Fibroblast of upper back skin (primary cell): ENCODE measurements at places on chromosomes 3 and 15.

DNA sequence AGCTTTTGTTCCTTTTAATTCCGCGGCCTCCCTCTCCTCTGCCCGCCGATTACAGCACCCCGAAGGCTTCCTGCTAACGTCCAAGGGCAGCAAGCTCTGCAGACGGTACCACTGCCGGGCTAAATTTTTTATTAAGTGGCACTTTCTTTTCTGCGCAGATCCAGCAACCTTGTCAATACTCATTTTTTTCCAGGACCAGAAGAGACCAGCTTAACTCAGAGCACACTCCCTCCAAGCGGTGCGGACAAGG lies 542 bp upstream of the MEIS2 start:
- DNase-seq: no peak

GRCh38 chr3:280681-281080 lies 84.1 kb downstream of the CHL1 start:
- no peak for DNase-seq

- DNase-seq: no peak
Measured at GRCh38 chr3:182740710-182741109, 52.6 kb upstream of the ATP11B start.

DNA sequence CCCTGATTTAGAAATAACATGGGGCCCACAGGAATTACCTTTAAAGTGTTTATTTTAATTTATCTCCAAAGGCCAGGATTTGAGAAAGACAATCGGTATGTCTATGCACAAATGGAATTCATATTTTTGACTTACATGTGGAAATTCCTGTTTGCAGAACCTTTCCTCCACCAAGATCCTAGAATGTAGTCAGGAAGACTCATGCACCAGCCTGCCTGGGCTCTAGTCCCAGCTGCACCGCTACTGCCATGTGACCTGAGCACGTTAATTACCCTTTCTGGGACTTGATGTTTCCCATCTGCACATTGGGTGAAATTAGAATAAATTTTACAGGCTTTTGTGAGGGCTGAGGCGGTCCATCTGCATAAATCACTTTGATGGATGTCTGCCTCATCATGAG lies 194.2 kb downstream of the ATP10A start:
- peak; percentile 29 for DNase-seq

- DNase-seq: peak; percentile 91
Measured at GRCh38 chr15:70605606-70606410, 157.6 kb downstream of the UACA start.

- DNase-seq: peak; percentile 21
Measured at GRCh38 chr15:31799715-31800321, 230.5 kb upstream of the CHRNA7 start.

DNA sequence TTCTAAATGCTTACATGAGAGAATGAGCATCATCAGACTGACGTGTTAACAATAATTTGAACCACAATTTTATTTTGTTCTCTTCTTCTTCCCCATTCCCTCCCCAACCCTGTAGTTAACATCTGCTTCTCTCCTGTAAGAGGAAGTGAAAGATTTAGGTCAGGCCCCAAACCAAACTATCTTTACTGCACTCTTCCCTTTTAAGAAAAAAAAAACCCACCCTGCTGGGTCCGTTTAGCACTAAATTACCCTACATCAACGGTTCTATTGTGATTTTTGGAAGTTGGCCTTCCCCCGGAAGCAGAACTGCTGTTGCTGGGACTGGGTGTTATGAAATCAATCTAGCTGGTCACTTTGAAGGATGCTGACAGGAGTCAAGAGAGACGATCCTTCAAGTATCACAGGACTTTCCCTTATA lies 49.4 kb downstream of the NFKBIZ start:
- no peak for DNase-seq

- DNase-seq: peak; percentile 57
Measured at GRCh38 chr15:52331490-52332240, 36.1 kb upstream of the MYO5C start.

GRCh38 chr15:64687172-64687571 lies 88.2 kb downstream of the RBPMS2 start:
- DNase-seq: no peak

DNA sequence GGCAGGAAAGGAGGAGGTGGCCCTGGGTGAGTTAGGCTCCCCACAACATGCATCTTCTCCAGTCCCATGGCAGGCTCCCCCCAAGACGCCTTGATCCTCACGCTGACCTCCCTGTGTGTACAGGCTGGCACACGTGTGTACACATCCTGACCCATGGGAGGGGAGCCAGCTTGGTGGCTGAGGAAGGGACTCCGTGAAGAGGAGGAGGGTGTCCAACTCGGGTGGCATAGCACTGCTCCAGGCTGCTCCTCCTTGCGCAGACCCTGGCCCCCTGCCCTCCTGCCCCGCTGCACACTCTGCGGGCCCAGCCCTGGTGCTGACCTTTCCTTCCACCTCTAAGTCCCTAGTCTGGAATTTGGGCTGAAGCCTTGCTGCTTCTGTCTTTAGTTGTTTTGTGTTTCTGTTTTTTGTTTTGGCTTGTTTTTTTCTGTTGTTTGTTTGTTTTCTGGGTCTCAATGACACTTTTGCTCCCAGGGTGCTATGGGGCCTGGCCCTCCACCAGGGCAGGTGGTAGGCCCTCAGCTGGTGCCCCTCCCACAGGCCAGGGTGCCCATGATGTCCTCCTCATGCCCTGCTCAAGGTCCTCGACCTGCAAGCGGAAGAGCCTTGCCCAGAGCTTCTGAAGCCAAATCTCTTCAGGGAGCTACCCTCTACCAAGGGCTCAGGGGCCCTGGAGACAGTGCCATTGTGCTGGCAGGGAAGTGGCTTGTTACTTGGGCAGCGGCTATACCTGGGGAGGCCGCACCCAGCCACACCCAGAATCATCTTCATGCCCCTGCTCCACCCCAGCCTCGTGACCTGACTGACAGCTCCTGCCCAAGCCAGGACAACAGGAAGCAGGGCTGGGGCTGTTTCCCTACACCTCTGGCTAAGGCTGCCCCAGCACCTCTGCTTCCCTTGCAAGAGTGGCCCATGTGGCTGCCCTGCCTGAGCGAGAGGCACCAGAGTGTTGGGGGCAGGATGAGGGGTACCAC lies 5.1 kb downstream of the EPHB3 start:
- DNase-seq: no peak

DNA sequence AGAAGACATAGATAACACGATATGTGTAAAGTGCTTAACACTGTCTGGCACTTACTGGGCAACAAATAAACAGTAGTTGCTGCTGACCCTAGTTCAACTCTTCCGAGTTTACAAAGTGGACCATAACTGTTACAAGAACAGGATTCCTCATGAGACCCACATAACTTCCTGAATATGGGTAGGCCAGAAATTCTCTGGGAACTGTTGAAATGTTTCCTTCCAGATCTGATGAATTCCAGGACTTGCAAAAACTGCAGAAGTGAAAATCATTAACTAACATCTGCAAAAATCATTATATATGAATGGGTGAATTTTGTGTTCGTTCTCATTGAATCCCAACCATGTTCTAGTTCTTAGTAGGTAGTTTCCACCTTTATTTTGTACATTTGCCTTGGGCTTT lies 181.7 kb upstream of the MME start:
- DNase-seq: peak; percentile 10

DNA sequence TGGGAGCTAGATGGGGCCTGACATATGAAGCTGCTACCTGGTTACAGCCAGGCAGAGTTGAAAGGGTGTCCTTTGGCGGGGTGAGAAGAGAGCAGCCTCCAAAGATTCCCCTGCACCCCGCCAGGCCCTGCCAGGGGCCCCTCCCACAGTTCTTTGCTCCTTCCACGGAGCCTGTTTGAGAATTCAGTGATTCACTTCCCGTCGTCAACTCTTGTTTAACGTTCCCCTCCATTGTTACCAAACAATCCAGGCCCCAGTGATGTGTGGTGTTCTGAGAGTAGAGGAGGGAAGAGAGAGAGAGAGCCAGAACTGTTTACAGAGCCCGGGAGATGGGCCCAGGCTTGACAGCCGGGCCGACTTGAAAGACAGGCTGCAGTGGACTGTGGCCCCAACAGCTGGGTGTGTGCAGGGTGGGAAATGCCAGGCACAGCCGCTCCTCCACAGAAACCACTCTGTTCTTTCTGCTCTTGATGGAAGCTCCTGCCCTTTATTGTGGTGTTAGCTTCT lies 81.5 kb downstream of the SMAD3 start:
- DNase-seq: peak; percentile 81

- DNase-seq: peak; percentile 82
Measured at GRCh38 chr3:116770815-116771450, 61.4 kb downstream of the TUSC7 start.

GRCh38 chr3:4067893-4068292 lies 235.3 kb upstream of the SETMAR start:
- DNase-seq: no peak

DNA sequence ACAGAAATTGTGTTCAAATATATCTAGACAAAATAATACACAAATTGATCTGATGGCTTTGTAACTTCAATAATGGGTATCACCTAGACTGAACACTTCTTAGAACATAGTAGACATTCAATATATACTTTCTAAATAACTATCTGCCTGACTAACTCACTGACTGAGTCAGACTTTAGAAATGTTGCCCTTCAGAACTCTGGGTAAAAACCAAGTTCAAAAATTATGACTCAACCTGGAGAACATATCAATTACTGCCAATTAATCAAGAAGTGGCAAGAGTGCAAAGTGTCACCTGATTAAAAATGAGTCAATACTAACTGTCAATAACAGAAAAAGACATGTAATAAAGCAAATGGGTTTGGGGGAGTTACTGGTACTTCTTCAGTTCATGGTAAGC lies 144.6 kb upstream of the TMCO5A start:
- peak; percentile 81 for DNase-seq
